Lung (tissue), 17 donors: ENCODE measurements at places on chromosomes 13 and 19. TPM values are rescaled to one million over a fixed set of nuclear protein-coding genes. Genes with fewer than 3 reads are reported as not detected.

GRCh38 chr13:30341815-30342570, 34.6 kb upstream of the KATNAL1 start:
- H3K27me3 ChIP-seq, result no peaks in the 10 kb centered on the region
- peak; percentile 93 for DNase-seq
- no peaks in the 10 kb centered on the region for H3K36me3 ChIP-seq
- no peak overlapping the region for H3K4me3 ChIP-seq

GRCh38 chr13:61546413-61546812, 130.8 kb upstream of the PCDH20 start:
- H3K27me3 ChIP-seq, result no peaks in the 10 kb centered on the region
- H3K27ac ChIP-seq, result no peak overlapping the region
- H3K36me3 ChIP-seq, result no peaks in the 10 kb centered on the region
- no peak overlapping the region for H3K4me3 ChIP-seq
- DNase-seq, result no peak

DNA sequence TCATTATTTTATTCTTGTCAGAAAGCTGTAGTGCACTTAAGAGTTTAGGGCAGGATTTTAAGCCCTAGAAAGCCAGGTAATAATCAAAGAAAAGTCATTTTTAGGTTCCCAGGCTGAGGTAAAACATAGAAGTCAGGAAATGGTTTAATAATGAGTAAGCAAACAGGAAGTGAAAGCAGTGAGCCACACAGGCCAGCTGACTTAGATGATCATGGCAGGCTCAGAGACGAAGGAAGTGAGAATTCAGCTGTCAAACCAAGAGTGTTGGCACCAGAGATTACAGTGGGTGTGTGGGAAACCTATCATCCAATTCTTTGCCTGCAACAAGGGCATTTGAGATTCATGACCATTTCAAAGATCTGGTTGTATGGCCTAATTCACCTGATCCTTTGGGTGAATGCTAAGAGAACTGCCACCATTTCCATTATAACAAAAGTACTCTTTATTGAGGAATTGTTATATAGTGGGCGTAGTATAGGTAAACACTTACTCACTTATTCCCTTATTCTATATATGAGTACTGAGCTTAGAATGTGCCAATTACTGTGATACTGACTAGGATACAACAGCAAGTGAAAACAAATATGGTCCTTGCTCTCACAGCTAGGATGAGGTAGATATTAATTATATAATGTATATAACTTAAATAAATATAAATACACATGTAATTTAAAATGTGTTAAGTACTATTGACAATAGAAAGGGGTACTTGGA, 103.7 kb upstream of the EDNRB start:
- H3K4me1 ChIP-seq, result peaks cover 4% of the 10 kb centered on the region
- no peaks in the 10 kb centered on the region for H3K36me3 ChIP-seq
- no peak for DNase-seq
- no peak overlapping the region for H3K27ac ChIP-seq
- no peak overlapping the region for H3K4me3 ChIP-seq

DNA sequence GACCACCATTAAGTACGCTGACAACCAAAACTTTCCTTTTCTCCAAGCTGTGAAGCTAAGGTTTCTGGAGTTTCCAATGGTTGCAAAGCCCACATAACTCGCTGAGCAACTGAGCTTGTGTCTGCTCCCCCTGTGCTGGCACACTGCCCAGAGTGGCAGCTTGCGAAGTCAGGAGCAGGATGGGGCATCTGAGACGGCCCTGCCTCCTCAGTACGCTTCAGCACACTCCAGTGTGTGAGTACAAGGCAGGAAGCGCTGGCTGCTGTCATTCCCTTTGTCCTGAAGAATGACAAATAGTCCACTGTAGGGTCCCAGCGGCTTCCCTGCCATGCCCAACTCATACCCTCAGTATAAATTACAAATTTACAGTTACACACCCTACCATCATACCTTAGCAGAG, 51.5 kb downstream of the SKA3 start:
- H3K36me3 ChIP-seq, result no peaks in the 10 kb centered on the region
- no peaks in the 10 kb centered on the region for H3K27me3 ChIP-seq
- no peak overlapping the region for H3K4me3 ChIP-seq
- H3K27ac ChIP-seq, result no peak overlapping the region
- peak; percentile 80 for DNase-seq

The IL17D gene
- total RNA-seq, result 1.00 TPM

The ETFB gene
- total RNA-seq, result 101 TPM

The TMEM150B gene
- total RNA-seq, result 2.3 TPM

GRCh38 chr13:113489549-113490495, 689 bp downstream of the DCUN1D2 start:
- peak; percentile 54 for DNase-seq
- H3K36me3 ChIP-seq, result no peaks in the 10 kb centered on the region
- H3K4me1 ChIP-seq, result peaks cover 14% of the 10 kb centered on the region
- H3K27me3 ChIP-seq, result no peaks in the 10 kb centered on the region
- peak overlapping the region; percentile 96 for H3K27ac ChIP-seq

DNA sequence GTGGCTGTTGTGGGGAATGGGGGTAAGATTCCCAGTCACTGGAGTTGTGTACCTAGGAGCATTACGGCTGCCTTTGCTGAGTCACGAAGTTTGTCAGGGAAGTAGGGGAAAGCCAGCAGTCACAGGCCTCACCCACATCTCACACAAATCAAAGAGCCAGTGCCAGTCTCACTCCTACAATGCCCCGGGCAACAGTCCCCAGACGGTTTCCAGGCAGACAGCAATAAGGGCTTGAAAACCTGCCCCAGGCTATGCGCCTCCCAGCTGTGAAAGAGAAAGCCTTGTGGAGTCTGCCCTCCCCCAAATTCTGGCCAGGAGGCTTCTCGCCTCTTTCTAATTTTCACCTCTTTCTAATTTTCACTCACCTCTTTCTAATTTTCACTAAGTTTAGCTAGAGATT, 142.3 kb upstream of the EDNRB start:
- H3K27ac ChIP-seq, result no peak overlapping the region
- no peaks in the 10 kb centered on the region for H3K27me3 ChIP-seq
- H3K4me3 ChIP-seq, result no peak overlapping the region
- no peak for DNase-seq
- no peaks in the 10 kb centered on the region for H3K36me3 ChIP-seq

DNA sequence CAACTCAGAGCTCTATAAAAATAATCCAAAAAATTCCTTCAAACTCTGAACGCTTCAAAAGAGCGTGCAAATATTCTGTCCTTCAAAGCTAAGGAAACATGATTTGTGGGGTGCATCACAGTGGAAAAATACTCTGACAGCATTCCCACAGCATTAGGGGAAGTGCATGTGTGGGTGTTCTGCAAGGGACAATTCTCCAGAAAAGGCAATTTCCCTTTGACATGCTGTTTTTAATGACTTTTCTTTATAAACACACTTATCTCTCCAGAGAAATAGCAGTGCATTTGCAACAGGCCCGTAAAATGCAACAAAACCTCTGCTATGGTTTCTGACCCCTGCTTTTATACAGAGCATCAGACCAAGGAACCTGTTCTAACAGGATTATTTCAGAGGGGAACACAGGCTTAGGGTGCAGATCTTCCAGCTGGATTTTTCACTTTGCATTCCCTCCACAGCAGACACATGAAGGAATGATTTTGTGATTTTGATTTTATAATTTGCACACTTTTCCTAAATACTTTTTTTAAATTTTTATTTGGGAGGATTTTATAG, 42.6 kb downstream of the KL start:
- peak; percentile 77 for DNase-seq
- H3K27ac ChIP-seq, result no peak overlapping the region
- H3K4me1 ChIP-seq, result peaks cover 6% of the 10 kb centered on the region
- H3K4me3 ChIP-seq, result no peak overlapping the region
- no peaks in the 10 kb centered on the region for H3K27me3 ChIP-seq

DNA sequence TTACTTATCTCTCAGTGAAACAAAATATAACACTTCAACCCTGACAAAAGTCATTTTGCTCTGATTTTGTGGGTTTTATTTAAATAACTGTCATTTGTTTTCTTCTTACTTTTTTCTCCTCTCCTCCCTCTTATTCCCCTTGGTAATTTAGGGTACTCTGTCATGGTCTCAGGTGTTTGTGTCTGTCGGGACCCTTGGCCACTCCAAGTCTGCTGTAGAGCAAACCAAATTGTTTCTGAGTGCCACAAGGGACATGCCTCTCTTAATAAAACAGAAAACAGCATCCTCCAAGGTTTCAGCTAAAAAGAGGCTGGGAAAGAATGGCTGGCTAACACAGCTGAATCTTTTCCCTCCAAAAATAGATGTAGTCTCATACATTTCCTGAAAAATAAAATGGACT, 573.1 kb upstream of the KLF12 start:
- H3K27ac ChIP-seq, result no peak overlapping the region
- no peaks in the 10 kb centered on the region for H3K4me1 ChIP-seq
- no peak for DNase-seq

- no peak overlapping the region for H3K4me3 ChIP-seq
- no peaks in the 10 kb centered on the region for H3K36me3 ChIP-seq
- no peaks in the 10 kb centered on the region for H3K4me1 ChIP-seq
- DNase-seq, result no peak
These were observed 29.3 kb upstream of the TNFAIP8L1 start for GRCh38 chr19:4609878-4610511.

GRCh38 chr13:34300559-34300958, 482.6 kb downstream of the RFC3 start:
- no peaks in the 10 kb centered on the region for H3K4me1 ChIP-seq
- H3K36me3 ChIP-seq, result no peaks in the 10 kb centered on the region
- peak; percentile 22 for DNase-seq
- no peaks in the 10 kb centered on the region for H3K27me3 ChIP-seq
- no peak overlapping the region for H3K27ac ChIP-seq

- no peak for DNase-seq
- H3K36me3 ChIP-seq, result no peaks in the 10 kb centered on the region
- H3K27me3 ChIP-seq, result no peaks in the 10 kb centered on the region
- no peak overlapping the region for H3K4me3 ChIP-seq
- no peaks in the 10 kb centered on the region for H3K4me1 ChIP-seq
These were observed 503.3 kb downstream of the COG6 start for GRCh38 chr13:40158757-40159156.

DNA sequence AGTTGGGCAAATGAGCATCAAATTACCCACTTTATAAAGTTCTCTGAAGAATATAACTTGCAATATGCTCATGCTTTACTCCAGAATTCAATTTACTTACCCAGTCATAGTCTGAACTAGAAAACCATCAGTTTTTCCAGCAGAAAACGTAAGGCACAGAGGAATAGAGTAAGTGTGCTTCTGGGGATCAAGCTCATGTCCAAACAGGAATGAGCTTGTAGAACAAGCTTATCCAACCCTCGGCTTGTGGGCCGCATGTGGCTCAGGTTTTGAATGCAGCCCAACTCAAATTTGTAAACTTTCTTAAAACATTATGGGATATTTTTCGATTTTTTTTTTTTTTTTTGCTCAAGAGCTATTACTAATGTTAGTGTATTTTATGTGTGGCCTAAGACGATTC, 308.5 kb upstream of the KLF12 start:
- no peaks in the 10 kb centered on the region for H3K27me3 ChIP-seq
- H3K36me3 ChIP-seq, result no peaks in the 10 kb centered on the region
- no peaks in the 10 kb centered on the region for H3K4me1 ChIP-seq
- DNase-seq, result no peak

DNA sequence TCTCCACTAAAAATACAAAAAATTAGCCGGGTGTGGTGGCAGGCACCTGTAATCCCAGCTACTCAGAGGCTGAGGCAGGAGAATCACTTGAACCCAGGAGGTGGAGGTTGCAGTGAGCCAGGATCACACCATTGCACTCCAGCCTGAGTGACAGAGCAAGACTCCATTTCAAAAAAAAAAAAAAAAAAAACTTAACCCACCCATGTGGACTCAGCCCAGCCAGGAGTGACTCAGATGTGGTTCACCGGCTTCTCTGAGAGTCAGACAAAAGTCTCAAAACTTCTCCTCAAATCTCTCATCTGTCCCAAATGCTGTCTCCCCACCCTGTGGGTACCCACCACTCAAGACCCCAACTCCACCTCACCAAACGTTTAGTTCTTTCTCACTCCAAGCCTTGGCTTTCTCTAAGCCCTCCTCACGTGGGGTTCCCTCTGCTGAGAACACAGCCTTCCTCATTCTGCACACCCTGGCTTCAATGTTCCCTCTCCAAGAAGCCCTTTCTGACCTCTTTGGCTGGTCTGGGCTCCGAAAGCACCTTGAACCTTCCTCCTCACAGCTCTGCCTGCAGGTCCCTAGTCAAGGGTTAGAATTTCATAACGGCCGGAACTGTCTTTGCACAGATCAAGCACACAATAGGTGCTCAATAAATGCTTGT, 11.1 kb upstream of the RAB3A start:
- peaks cover 2% of the 10 kb centered on the region for H3K27me3 ChIP-seq
- DNase-seq, result no peak
- no peaks in the 10 kb centered on the region for H3K36me3 ChIP-seq
- no peak overlapping the region for H3K27ac ChIP-seq
- H3K4me1 ChIP-seq, result no peaks in the 10 kb centered on the region

The ZNF93 gene
- 12.9 TPM for total RNA-seq

DNA sequence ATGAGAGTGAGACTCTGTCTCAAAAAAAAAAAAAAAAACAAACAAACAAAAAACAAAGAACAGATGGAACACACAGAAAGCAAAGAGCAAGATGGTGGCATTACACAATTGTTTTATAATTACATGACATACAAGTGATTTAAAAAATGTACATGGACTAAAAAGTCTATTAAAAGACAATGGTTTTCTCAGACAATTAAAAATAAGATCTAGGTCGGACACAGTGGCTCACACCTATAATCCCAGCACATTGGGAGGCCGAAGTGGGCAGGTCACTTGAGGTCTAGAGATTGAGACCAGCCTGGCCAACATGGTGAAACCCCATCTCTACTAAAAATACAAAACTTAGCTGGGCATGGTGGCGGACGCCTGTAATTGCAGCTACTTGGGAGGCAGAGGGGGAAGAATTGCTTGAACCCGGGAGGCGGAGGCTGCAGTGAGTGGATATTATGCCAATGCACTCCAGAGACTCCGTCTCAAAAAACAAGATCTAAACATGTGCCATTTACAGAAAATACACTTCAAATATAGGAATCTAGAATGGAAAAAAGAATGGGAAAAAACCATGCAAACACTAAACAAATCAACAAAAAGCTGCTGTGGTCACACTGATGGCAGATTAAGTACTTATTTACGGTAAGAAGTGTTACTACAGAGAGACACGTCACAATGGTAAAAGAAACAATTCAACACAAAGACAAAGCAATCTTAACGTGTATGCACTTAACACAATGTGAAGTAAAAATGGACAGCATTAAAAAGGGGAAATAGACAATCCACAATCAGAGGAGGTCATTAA, 26.7 kb downstream of the MIER2 start:
- peaks cover 11% of the 10 kb centered on the region for H3K36me3 ChIP-seq
- H3K27ac ChIP-seq, result no peak overlapping the region
- no peak for DNase-seq
- no peaks in the 10 kb centered on the region for H3K4me1 ChIP-seq
- no peaks in the 10 kb centered on the region for H3K27me3 ChIP-seq

GRCh38 chr13:81247711-81248110, 906.8 kb upstream of the SPRY2 start:
- H3K36me3 ChIP-seq, result no peaks in the 10 kb centered on the region
- no peak for DNase-seq
- H3K4me3 ChIP-seq, result no peak overlapping the region
- H3K27ac ChIP-seq, result no peak overlapping the region
- H3K27me3 ChIP-seq, result no peaks in the 10 kb centered on the region
- no peaks in the 10 kb centered on the region for H3K4me1 ChIP-seq
